ENCODE measurements at places on chromosomes 3 and 15.

DNA sequence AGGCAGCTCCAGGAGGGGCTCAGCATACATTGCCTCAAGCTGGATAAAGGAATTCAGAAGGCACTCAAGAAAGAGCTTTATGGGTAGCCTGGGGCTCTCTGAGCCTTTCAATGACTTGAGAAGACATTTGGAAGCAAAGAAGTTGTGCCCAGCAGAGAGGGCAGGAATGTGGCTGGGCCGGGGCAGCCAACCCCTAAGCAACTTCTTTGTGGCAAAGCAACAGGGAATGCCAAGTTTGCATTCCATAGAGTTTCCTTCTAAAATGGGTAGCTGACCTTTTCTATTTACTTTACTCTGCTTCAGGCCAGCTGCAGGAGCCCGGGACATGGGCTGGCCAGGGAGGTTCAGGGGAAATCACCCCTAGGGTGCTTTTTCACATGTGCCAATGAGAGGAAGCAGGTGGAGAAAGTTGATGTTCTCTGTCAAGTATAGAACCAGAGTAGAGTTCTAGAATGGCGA is 45.6 kb downstream of the CCDC12 start:
- DNase-seq = no peak

GRCh38 chr15:90765966-90766365 is 48.8 kb downstream of the BLM start:
- no peak for DNase-seq

DNA sequence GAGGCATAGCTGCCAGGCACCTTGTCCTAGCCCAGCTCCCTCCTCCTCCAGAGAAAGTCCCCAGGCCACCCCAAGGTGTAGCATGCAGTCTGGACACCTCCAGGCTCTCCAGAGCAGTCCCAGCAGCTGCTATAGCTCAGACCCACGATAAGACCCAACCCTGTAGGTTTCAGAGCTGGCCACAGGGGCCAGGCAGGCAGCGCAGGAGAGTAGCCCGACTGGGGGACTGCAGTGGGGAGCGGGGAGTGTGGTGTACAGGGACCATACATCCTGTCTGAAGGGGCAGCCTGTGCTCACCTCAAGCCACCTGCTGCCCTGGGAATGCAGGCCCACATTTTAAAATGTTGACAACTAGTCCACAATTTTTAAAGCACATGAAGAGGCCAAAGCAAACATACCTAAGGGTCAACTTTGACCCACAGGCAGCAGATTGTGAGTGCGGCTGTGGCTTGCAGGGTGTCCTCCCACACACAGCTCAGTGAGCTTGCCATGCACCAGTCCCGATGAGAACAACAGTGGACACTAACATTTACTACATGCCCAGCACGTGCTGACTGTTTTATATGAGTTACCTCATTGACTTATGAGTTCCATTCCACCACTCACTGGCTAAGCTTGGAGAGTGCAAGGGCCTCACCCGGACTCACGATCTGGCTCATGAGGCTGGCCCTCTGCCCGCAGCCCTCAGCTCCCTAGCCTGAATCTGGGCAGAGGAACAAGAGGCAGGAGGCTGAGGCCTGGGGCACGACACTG is 81.4 kb downstream of the DNAJB8 start:
- DNase-seq = no peak

GRCh38 chr15:83651541-83651940 is 2.4 kb upstream of the ADAMTSL3 start:
- no peak for DNase-seq

DNA sequence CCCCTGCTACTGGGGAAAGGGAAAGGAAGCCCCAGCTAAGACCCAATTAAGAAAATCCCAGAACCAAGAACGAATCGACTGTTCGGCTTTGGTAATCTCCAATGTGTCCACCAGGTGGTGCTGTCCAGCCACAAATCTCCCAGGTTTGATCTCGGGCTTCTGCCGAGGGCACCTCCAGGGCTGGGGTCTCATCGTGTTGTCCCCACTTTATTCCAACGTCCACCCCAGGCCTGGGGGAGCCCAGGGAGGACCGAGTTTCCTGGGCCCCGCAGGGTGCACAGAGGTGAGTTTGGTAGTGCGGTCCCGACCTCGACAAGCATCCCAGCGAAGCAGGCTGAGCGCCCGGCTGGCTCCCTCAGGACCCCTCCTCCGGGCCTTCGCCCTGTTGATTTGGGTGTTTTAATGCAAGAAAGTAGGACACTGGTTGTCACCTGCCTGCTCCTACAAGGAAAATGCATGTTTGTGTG is 185.1 kb downstream of the GOLGA6L6 start:
- no peak for DNase-seq

GRCh38 chr15:58043192-58043903 is 22.2 kb downstream of the ALDH1A2 start:
- no peak for DNase-seq

GRCh38 chr3:57126244-57126643 is 38.9 kb downstream of the IL17RD start:
- DNase-seq = no peak

- no peak for DNase-seq
Observed at GRCh38 chr3:195796795-195797194, 14.9 kb downstream of the MUC4 start.

GRCh38 chr3:174716956-174717505 is 142.1 kb upstream of the NAALADL2 start:
- DNase-seq = no peak

DNA sequence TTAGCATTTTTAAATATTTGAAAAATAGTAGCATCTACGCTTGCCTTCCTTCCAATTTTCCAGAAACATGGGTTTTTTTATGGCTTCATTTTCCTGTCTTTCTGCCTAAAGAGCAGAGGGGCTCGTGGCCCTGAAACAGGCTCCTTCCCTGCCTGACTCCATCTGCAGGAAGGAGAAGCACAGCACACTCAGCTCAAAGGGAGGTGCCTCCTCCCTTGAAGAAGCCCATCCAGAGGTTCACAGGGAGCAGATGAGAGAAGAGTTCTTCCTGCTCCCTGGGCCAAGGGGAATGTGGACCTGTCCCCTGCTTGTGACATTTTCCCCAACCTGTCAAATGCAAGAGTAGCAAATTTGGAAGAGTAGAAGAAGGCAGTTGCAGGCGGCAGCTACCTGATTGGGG is 55.8 kb downstream of the BBX start:
- DNase-seq = no peak

- no peak for DNase-seq
Observed at GRCh38 chr15:96358821-96359615, 28.5 kb downstream of the NR2F2 start.

DNA sequence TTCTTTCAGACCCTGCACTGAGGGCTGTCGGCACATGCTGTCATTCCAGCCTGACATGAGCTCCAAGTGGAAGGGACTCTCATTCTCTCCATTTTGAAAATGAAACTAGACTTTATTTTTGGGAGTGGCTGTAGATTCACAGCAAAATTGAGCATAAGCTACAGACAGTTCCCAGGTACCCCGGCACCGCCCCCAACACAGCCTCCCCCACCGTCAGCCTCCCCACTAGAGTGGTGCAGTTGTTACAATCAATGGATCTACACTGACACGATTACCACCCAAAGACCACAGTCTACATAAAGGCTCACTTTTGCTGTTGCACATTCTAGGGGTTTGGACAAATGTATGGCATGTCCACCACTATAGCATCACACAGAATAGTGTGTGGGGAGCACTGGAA is 29.5 kb upstream of the FGD5 start:
- no peak for DNase-seq

DNA sequence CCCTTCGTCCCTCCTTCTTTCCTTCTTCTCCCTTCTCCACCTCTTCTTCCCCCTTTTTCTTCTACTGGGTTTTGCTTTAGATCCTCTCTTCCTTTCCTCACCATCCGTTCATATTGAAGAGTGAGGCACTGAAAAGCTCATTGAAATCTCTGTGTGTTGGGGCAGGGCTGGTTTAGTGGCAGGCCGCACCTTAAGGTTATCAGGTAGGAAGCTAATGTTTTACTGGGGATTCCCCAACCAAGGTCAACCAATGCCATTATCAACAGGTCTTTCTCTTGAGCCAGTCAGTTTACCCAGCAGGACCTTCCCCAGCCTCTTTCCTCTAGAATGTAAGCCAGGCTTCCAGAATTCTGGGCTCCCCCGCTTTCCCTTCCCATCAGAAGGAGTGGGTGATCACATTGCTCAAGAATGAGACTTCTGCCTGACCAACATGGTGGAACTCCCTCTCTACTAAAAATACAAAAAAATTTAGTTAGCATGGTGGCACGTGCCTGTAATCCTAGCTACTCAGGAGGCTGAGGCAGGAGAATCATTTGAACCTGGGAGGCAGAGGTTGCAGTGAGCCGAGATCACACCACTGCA is 11.5 kb upstream of the VPS8 start:
- no peak for DNase-seq

DNA sequence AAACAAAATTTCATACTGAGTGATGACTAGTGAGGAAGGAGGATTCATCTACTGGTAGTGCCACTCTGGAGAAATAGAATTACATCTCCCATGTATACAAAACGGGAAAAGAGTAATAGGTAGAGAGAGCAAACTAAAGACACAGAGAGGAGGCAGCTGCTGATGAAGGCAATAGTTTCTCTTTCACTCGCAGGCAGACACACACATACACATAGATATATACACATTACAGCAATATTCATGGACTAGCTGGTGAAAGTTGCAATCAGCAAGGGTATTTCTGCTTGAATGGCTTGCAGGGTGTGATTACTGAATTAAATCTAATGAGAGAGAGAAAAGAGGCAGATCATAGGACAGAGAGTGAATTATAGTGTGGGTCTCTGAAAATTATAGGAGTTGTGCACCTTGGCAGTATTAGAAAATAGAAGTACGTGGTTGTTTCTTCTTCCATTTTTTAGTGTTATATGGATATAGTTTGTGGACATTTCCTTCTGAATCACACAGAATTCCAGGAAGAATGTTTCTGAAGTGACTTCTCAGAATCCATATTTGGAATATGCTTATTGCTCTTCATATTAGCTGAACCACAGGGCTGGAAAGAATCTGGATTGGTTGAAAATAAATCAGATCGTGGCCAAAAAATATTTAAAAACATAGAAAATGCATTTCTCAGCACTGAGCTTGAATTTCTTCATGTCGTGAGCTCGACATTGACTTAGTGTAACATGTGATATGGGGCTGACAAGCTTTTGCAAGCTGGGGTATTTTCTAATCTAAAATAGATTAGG is 991.2 kb downstream of the TUSC7 start:
- DNase-seq = no peak

DNA sequence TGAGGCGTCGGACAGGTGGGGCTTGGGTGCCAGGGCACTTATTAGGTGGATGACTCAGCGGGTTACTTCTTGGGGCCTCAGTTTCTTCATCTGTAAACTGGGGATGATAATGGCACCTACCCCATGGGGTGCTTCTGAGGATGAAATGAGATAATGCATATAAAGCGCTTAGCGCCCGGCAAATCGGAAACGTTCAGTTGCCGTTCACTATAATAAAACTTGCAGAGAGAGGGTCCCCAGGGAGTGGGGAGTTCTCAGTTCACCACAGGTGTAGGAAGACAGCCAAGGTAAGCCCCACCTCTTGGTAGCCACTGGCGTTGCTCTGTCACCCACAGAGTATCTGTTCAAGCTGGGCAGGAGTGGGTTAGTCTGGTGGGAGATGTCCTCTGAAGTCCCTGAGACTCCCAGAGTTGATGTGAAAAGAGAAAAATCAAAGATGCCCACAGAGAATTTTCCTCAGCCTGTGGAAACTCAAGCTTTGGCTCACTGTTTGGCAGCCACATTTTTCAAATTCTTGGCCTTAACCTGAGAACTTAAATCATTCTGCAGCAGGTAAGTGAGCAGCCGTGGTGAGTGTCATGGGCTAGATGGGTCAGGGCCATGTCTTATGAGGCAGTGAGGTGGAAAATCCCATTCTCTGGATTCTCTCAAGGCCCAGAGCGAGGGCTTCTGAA is 221.5 kb upstream of the BHLHE40 start:
- no peak for DNase-seq

GRCh38 chr3:159169828-159170227 is 368.0 kb downstream of the MFSD1 start:
- no peak for DNase-seq

DNA sequence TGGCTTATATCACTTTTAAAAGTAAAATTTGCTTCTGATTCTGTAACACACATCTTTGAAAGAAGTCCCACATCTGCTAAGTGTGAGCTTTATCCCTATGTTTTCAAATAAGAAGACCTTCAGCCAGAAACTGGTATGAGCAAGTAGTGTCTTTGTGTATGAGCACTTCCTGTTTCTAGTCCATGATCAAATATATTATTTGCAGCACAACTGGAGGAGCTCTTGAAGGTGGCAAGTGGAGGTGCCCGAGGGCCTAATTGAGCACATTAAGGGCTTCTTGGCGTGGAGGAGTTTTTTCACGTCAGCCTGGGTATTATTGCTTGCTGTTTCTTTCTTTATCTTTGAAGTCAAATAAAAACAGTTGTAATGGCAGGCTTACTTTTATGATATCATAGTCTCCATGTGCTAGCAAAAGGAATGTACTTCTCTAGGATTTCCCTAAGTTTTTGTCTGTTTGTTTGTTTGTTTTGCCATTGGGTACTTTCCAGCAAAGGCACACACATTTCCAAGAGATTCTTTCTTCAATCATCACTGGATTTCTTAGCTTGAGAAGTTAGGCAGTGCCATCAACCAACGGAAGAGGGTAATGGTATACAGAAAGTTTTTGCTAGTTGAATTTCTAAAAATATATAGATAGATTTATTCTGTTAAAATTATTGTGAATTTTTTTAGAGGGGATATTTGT is 68.1 kb downstream of the MEIS2 start:
- DNase-seq = no peak

DNA sequence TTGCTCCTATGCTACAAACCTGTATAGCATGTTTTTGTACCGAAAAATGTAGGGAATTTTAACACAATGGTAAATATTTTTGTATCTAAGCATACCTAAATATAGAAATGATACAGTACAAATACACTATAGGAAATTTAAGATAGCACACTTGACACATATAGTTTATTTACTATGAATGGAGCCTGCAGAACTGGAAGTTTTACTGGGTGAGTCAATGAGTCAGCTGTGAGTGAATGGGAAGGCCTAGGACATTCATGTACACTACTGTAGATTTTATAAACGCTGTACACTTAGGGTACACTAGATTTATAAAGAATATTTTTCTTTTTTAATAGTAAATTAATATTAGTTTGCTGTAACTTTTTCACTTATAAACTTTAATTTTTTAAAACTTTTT is 707.7 kb upstream of the EPHA6 start:
- DNase-seq = no peak

DNA sequence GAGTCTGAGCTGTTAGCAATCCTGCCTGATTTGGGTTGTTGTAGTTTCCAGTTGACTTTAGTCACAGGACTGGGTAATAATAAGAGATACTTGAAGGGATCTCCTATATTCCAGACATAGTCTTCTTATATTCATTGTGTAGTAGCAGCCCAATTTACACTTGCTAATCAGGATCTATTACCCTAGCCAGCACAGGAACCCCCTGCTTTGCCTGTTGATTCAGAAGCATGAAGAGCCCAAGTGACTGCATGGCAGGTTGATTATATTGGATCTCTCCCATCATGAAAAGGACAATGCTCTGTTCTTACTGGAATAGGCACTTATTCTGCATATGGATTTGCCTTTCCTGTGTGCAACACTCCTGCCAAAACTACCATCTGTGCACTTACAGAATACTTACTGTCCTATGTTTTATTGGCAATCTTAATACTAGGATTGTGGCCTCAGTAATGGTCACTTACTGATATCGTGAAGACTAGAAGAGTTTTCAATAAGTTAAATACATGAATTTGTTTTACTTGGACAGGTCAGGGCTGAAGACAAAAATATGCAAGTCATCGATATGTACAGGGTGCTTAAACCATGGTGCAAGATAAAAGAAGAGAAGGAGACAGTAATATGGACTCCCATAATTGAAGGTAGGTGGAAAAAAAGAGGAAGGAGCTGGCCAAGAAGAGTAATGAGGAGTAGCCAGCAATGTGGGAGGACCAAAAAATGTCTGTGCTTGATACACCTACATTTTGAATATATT is 304.1 kb downstream of the MCTP2 start:
- DNase-seq = no peak
